ENCODE measurements at places on chromosomes 3 and 15.
A peak's percentile ranks its signal among the peaks of the same experiment; 100 is the strongest.

- DNase-seq, result no peak
Observed at GRCh38 chr3:192851821-192852372, 65.8 kb downstream of the MB21D2 start.

- no peak for DNase-seq
Observed at GRCh38 chr3:9087831-9088413, 124.7 kb upstream of the RAD18 start.

GRCh38 chr3:15345608-15346137 lies 13.3 kb upstream of the SH3BP5 start:
- DNase-seq, result peak; percentile 63

- no peak for DNase-seq
Observed at GRCh38 chr15:48590723-48591122, 54.8 kb downstream of the FBN1 start.

- DNase-seq, result no peak
Observed at GRCh38 chr3:101531473-101532086, 18.6 kb upstream of the SENP7 start.

DNA sequence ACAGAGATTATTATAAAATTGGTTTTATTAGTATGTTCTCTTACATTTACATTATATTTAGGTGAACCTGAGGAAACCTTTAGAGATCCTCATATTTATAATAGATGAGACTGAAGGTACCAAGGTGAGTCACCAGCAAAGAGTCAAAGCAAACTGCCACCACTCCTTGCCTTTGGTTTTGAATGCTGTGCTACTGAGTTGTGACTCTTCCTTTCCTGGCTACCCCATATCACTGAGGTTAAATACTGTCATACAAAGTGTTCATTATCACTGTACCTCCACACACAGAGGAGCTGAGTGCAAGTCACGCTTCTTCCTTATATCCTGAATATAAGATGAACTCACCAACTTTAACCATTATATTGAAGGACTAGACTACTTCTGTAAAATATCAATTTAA lies 168.2 kb downstream of the CBLB start:
- no peak for DNase-seq

- DNase-seq, result peak; percentile 80
Observed at GRCh38 chr3:58333206-58334012, 717 bp downstream of the PXK start.
